Cortex of kidney (tissue), 1 donor: ENCODE measurements at places on chromosomes 11 and 22.

- no peak for DNase-seq
Observed at GRCh38 chr22:45013138-45013537, 3.3 kb upstream of the PHF21B start.

GRCh38 chr11:75570559-75571139, 8.6 kb downstream of the SERPINH1 start:
- DNase-seq, result no peak

GRCh38 chr22:17119481-17120202, 1.5 kb downstream of the TMEM121B start:
- no peak for DNase-seq

- DNase-seq, result no peak
Observed at GRCh38 chr11:105226091-105226490, 86.5 kb upstream of the CARD18 start.

DNA sequence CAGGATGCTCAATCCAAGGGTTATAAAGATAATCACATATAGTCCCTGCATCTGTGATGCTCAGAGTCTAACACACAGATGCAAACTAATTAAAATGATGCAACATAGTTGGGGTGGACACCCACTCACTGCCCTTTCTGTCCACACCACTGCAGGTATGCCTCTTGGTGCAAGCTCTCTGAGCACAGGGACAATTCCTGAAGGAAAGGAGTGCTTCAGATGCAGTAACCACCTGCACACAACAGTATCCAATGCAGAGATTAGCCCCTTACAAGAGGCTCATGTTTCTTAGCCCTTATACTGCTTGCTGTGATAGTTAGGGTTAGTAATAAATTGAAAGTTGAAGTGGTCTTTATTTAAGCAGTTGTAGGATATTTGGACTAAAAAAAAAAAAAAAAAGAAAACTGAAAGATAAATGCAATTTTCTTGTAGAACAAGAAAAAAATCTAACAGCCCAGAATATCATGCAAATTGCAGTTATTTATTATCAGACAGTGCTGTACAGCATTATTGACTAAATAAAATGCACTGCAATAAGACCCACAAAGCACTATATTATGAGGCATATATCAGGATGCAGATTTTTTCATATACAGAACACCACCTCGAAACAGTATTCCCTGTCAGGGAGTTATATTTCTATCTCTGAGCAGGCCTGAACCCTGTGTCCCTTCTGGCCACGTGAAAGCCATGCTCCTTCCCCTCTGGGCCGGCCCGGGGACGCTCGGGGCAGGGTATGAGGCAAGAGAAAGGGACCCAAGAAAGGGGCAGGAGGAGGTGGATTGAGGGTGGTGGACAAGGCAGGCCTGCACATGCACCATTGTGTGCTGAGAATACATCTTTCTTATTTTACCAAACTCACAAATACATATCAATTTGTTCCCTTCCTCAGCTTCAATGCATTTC, 260.2 kb downstream of the OPCML start:
- no peak for DNase-seq

- DNase-seq, result no peak
Observed at GRCh38 chr11:2651054-2651617, 48.7 kb downstream of the KCNQ1OT1 start.

- DNase-seq, result no peak
Observed at GRCh38 chr11:2686360-2687222, 13.2 kb downstream of the KCNQ1OT1 start.

DNA sequence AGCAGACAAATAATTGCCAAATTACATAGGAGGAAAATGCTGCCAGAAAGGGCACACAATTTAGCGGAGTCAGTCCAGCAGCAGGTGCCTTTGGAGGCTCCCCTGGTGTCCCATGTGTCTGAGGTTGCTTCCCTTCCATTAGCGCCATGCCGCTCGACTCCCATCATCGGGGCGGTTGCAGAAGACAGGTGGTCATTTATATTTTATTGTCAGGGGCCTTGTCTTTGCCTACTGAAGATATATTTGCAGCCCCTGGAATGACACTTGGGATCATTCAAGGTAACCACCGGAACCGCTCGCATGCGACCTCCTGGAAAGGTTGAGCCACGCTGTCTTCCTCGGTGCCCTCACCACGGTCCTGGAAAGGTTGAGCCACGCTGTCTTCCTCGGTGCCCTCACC, 298.3 kb downstream of the TBC1D22A start:
- DNase-seq, result no peak

GRCh38 chr22:28600546-28601143, 79.0 kb downstream of the TTC28 start:
- no peak for DNase-seq

DNA sequence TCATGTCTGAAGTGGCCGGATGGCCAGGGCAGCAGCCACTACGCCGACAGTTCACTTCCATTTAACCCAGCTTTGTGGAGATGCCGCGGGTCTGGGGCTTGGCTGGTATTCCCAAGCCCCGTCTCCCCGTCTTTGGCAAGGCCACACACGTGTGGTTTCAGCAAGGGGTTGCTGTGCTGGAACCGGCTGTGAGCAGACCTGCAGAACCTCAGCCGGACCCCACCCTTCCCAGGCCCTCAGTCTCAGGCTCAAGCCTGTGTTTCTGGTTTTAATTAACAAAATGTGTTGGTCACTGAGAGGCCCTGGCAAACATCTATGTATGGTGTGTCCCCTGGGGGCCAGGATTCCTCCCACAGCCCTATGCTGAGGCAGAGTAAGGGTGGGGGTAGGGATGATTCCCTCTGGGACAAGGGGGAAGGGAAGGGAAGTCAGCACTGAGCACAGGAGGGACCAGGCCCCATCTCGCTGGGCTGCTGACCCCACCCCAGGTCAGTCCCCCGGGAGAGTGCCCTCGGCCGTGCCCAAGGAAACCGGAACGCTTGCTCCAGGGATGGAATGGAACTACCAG, 9.3 kb downstream of the OSBPL5 start:
- no peak for DNase-seq

DNA sequence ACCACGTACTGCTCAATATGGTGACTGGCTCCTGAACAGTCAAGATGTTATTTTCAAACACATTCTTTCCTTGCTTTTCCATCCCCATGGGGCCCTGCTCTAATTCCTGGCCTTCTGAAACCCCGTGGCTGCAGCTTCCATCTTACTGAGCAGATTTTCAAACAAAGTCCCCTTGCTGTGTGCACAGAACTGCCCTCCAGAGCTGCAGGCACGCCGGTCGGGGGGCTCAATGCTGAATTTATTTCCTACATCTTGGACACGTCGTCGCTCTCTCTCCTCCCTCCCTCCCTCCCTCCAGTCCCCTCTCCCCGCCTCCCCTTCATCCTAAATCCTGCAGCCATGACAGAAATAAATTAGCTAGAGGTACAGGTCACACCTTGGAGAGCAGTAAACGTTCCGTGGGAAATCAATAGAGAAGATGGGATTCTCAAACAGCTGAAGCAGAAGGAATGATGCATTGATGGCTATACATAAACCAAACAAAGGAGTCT, 243.1 kb upstream of the BLID start:
- no peak for DNase-seq

- no peak for DNase-seq
Observed at GRCh38 chr11:86171627-86172026, 72.9 kb upstream of the EED start.

- no peak for DNase-seq
Observed at GRCh38 chr11:1339066-1339675, 29.7 kb upstream of the TOLLIP start.

DNA sequence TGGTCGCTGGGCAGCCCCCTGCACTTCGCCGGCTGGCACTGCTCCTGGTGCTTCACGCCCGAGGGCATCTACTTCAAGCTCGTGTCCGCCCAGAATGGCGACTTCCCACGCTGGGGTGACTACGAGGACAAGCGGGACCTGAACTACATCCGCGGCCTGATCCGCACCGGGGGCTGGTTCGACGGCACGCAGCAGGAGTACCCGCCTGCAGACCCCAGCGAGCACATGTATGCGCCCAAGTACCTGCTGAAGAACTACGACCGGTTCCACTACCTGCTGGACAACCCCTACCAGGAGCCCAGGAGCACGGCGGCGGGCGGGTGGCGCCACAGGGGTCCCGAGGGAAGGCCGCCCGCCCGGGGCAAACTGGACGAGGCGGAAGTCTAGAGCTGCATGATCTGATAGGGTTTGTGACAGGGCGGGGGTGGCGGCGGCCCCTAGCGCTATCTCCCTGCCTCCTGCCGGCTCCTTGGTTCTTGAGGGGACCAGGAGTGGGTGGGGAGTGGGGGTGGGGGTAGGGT, 13.5 kb upstream of the MIEF1 start:
- no peak for DNase-seq

GRCh38 chr11:95443386-95443785, 212.4 kb upstream of the SESN3 start:
- DNase-seq, result no peak

- no peak for DNase-seq
Observed at GRCh38 chr11:105033781-105034180, 1.2 kb downstream of the CASP1 start.

DNA sequence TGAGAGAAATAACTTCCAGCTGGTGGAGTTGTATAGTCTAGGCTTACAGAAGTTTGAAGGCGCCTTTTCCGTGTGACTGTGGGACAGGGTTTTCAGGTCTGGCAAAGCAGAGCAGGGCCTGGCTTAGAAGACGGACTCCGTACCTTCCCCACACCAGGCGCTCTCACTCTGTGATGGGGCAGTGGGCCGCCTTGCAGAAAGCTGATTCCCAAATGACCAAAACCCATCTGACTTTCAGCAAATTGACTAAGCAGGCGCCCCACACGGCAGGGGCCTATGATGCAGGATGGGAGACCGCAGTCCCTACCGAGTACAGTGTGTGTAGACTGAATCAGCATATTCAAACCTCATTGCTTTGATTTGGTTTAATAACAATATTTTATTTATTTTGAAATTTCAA, 85.8 kb upstream of the TMEM45B start:
- no peak for DNase-seq

- DNase-seq, result no peak
Observed at GRCh38 chr11:119006656-119007055, 8.7 kb downstream of the CENATAC start.

- no peak for DNase-seq
Observed at GRCh38 chr11:78450866-78451265, 33.2 kb upstream of the GAB2 start.

GRCh38 chr22:42773167-42773566, 52.5 kb upstream of the A4GALT start:
- no peak for DNase-seq

DNA sequence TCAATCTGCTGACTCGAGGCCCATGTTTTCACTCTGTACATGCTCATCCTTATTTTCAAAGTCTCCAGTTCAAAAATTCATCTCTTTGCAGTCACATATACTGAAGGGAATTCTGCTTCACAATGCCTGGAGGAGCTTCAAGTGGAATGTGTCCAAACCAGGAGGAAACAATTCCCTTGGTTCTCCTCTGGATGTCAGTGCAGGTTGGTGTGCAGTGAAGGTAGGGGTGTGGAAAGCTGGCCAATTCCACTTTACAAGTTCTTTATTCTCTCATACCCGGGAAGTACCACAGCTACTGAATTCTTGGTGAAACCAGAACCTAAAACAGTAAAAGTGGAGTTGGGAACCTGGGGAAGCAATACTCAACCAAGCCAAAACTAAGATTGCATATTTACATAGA, 57.3 kb downstream of the BDNF start:
- DNase-seq, result no peak

DNA sequence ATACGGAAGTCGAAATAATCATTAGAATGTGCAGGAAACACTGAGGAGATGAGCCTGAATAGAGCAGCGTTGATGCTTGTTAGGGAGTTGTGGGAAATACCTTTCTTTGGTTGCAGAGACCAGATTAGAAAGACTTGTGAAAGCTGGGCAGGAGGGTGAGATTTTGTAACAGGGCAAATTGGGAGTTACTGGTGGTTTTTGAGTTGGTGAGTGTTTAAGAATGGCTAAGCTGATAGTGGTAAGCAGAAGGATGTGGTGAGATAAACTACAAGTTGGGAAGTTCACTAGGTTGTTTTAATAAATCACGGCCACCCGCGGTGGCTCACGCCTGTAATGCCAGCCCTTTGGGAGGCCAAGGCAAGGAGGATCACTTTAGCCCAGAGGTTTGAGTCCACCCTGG, 34.4 kb downstream of the MCAM start:
- DNase-seq, result no peak

DNA sequence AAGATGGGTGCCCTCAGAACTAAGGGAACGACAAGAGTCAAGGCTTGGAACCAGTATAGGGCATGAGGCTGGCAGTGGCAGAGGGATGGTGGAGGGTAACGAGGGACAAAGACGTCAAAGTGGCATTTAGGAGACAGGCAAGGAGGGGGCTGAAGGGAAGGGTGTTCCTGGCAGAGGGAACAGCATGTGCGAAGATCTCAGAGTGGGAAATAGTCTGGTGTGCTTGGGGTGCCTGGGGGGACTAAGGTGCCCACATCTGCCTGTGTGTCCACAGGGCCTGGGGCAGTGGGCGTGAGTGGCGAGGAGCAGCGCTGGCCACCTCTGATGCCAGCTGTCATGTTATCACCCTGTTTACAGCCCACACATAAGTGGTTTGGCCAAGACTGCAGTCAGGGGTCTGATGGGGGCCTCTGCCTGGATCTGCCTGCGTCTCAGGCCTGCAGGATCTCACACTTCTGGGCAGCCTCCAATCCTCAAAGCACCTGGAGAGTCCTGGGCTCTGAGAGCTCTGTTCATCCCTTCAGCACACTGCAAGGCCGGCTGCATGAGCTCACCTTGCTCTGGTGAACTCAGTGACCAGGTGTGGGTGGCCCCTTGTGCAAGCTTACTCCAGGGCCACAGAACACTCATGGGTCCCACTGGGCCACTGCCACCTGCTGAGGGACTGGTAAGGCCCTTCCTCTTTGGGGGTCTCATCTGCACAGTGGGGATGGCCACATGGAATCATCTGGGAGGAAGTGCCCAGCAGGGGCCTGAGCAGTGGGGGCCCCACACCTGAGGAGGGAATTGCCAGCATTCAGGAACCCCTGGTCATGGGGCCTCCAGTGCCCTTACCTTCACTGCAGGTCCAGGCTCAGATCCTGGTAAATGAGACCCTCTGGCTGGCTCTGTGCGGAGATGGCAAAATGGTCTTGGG, 89.7 kb upstream of the SHISAL1 start:
- DNase-seq, result no peak

- no peak for DNase-seq
Observed at GRCh38 chr11:59973097-59973496, 9.3 kb downstream of the OOSP4A start.

- DNase-seq, result no peak
Observed at GRCh38 chr11:109892321-109892794, 200.8 kb upstream of the ZC3H12C start.

- no peak for DNase-seq
Observed at GRCh38 chr11:97123237-97123636, 733.4 kb downstream of the JRKL start.
